GM23248 (cell line): ENCODE measurements at places on chromosomes 3 and 15. TPM values are rescaled to one million over a fixed set of nuclear protein-coding genes. Genes with fewer than 3 reads are reported as not detected.
A peak's percentile ranks its signal among the peaks of the same experiment; 100 is the strongest.

DNA sequence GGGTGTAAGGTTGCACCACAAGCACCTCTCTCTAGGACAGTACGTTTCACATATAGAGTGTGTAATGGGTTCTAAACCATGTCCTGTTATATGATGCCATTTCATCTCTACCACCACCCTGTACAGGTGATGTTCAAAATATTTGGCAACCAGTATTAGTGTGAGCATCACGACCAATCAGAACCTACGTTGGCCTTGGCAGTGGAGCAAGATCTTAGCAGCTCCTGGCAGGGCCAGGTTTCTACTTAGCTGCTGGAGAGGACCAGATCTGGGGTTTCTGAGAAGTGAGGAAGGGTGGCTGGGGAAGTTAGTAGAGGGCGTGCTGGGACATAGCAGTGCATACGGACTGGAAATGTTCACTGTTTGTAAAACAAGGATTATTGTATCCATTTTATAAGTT lies 23.1 kb upstream of the MITF start:
- DNase-seq: peak; percentile 7
- H3K36me3 ChIP-seq: no peaks in the 10 kb centered on the region
- peaks cover 32% of the 10 kb centered on the region for H3K27me3 ChIP-seq
- H3K4me1 ChIP-seq: no peaks in the 10 kb centered on the region
- H3K4me3 ChIP-seq: no peak overlapping the region

GRCh38 chr15:38004218-38004861 lies 69.9 kb downstream of the TMCO5A start:
- 0 out of 2 replicates have a peak, but pooled peaks cover 4% of the 10 kb centered on the region for H3K4me1 ChIP-seq
- no peak for DNase-seq
- H3K4me3 ChIP-seq: no peak overlapping the region
- H3K27me3 ChIP-seq: no peaks in the 10 kb centered on the region
- no peaks in the 10 kb centered on the region for H3K36me3 ChIP-seq

GRCh38 chr3:188890572-188891270 lies 281.1 kb upstream of the TPRG1 start:
- peaks cover 22% of the 10 kb centered on the region for H3K4me1 ChIP-seq
- no peaks in the 10 kb centered on the region for H3K36me3 ChIP-seq

DNA sequence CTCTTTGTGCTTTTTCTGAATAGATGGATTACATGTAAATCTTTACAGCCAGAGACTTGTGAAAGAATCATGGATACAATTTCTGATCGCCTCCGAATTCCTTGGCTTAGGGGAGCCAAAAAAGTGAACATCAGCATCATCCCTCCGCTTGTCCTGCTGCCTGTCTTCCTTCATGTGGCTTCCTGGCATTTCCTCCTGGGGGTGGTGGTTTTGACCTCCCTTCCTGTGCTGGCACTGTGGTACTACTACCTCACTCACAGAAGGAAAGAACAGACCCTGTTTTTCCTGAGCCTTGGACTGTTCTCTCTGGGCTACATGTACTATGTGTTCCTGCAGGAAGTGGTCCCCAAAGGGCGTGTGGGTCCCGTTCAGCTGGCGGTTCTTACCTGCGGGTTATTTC lies 5.9 kb downstream of the ZDHHC23 start:
- peak; percentile 30 for DNase-seq
- H3K27me3 ChIP-seq: no peaks in the 10 kb centered on the region

- H3K27ac ChIP-seq: no peak overlapping the region
- no peak overlapping the region for H3K4me3 ChIP-seq
- H3K27me3 ChIP-seq: no peaks in the 10 kb centered on the region
Observed at GRCh38 chr3:14518893-14519292, 21.2 kb downstream of the GRIP2 start.

DNA sequence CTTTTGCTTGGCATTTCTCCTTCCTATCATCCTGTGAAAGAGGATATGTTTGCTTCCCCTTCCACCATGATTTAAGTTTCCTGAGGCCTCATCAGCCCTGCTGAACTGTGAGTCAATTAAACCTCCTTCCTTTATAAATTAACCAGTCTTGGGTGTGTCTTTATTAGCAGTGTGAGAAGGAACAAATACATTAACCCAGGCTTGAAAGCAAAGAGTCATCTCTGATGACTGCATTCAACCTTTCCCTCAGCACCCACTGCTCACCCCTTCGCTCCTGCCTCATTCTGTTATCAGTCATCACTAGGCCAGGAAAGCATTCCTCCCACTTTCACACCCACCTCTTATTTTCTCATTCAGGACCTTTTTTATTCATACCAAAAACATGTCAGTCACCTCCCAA lies 59.6 kb upstream of the CASR start:
- no peaks in the 10 kb centered on the region for H3K4me1 ChIP-seq
- no peaks in the 10 kb centered on the region; the same call in none of the 2 replicates for H3K27me3 ChIP-seq
- no peak overlapping the region for H3K4me3 ChIP-seq
- H3K36me3 ChIP-seq: no peaks in the 10 kb centered on the region
- H3K27ac ChIP-seq: no peak overlapping the region
- no peak for DNase-seq

DNA sequence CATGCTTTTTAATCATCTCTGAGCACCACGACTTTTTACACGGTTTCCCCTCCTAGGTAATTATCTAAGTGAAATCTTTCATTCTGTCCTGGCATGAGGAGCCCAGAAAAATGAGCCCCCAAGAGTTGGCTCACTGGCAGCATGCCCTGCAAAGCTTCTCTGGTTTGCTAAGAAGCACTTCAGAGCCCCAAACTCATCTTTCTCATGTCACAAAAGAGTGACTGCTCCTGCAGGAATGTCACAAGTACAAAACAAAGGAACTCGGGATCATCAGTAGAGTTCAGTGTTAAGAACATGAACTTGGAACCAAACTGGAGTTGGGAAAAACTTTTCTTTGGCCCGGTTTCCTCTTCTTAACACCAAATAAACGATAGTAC lies 123.9 kb downstream of the FOXB1 start:
- H3K27ac ChIP-seq: peak overlapping the region; percentile 83
- peaks cover 14% of the 10 kb centered on the region for H3K4me1 ChIP-seq
- no peaks in the 10 kb centered on the region for H3K36me3 ChIP-seq
- H3K4me3 ChIP-seq: peak overlapping the region; percentile 92

The HRG gene
- total RNA-seq: not detected in 2 replicates

The DOCK3 gene
- 0.43 and 0.51 TPM in 2 replicates for total RNA-seq

The C3orf85 gene
- not detected in 2 replicates for total RNA-seq
